Aorta (tissue), 5 donors: ENCODE measurements at places on chromosomes 13 and 19. TPM values are rescaled to one million over a fixed set of nuclear protein-coding genes. Genes with fewer than 3 reads are reported as not detected.

DNA sequence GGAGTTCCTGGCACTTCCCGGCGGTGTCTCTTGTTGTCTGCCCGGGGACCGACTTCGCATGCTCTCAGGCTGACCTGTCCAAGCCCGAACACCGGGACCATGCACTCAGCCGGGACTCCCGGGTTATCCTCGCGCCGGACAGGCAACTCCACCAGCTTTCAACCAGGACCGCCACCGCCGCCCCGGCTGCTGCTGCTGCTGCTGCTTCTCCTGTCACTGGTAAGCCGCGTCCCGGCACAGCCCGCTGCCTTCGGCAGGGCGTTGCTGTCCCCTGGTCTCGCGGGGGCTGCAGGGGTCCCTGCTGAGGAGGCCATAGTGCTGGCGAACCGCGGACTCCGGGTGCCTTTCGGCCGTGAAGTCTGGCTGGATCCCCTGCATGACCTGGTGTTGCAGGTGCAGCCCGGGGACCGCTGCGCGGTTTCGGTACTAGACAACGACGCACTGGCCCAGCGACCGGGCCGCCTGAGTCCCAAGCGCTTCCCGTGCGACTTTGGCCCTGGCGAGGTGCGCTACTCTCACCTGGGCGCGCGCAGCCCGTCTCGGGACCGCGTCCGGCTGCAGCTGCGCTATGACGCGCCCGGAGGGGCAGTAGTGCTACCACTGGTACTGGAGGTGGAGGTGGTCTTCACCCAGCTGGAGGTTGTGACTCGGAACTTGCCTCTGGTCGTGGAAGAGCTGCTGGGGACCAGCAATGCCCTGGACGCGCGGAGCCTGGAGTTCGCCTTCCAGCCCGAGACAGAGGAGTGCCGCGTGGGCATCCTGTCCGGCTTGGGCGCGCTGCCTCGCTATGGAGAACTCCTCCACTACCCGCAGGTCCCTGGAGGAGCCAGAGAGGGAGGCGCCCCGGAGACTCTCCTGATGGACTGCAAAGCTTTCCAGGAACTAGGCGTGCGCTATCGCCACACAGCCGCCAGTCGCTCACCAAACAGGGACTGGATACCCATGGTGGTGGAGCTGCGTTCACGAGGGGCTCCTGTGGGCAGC, 661 bp downstream of the FREM2 start:
- H3K27ac ChIP-seq = no peak overlapping the region
- peak; percentile 74 for DNase-seq
- H3K4me3 ChIP-seq = peak overlapping the region; percentile 28

DNA sequence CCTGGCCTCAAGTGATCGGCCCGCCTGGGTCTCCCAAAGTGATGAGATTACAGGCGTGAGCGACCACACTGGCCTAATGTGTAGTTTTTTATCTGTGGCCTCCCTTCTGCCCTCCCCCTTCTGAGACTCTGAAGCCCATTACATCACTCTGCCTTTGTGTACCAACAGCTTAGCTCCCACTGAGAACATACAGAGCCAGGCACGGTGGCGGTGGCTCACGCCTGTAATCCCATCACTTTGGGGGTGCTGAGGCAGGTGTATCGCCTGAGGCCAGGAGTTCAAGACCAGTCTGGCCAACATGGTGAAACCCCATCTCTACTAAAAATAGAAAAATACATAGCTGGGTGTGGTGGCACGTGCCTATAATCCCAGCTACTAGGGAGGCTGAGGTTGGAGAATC, 12.6 kb downstream of the NCR1 start:
- no peaks in the 10 kb centered on the region for H3K27me3 ChIP-seq
- H3K36me3 ChIP-seq = no peaks in the 10 kb centered on the region
- H3K27ac ChIP-seq = no peak overlapping the region
- H3K4me1 ChIP-seq = no peaks in the 10 kb centered on the region

Gene DHDH
- total RNA-seq = 0.84 TPM

DNA sequence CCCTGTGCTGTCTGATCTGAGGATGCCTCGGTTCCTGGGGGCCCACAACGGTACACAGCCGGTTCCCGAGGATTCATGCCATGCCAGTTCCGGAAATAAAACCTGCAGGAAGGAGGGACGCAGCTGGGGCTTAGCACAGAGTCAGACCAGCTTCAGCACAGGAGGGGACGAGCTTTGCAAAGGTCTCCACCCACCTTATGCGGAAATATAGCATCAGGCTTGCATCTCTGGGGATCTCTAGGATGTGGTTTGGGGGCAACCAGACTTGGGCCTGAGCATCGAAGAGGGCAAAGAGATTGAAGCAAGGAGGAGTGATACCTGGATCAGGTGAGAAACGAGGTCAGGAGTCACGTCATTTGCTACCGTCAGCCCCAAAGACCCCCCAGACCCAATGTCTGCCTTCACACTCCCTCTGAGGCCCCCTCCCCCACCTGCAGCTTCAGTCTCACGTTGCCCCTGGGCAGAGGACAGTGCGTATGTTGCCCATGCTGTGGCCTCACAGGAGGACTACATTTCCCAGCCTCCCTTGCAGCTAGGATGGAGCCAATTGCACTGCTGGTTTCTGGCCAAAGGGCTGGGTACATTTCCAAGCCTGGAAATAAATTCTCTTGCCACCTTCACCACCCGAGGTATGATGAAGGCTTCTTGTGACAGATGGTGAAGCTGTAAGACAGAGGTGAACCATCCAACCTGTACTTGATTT, 12.1 kb downstream of the TYK2 start:
- no peak overlapping the region for H3K27ac ChIP-seq
- H3K4me1 ChIP-seq = no peaks in the 10 kb centered on the region
- no peaks in the 10 kb centered on the region for H3K36me3 ChIP-seq

Gene SIGLEC12
- total RNA-seq = 2.0 TPM

- no peak for DNase-seq
- no peaks in the 10 kb centered on the region for H3K36me3 ChIP-seq
- H3K4me3 ChIP-seq = no peak overlapping the region
- no peak overlapping the region for H3K27ac ChIP-seq
- H3K4me1 ChIP-seq = peaks cover 2% of the 10 kb centered on the region
These were observed 194.0 kb upstream of the NBEA start for GRCh38 chr13:34748073-34748472.

GRCh38 chr13:23202383-23202782, 21.6 kb downstream of the SGCG start:
- no peak overlapping the region for H3K4me3 ChIP-seq
- H3K27ac ChIP-seq = no peak overlapping the region

Gene ICAM1
- 41.2 TPM for total RNA-seq

Gene MCEMP1
- 4.3 TPM for total RNA-seq

- no peak overlapping the region for H3K27ac ChIP-seq
- no peak overlapping the region for H3K4me3 ChIP-seq
- DNase-seq = no peak
These were observed 119.2 kb upstream of the TNFSF11 start for GRCh38 chr13:42454749-42455148.
